Stimulated activated CD4-positive, alpha-beta T cell treated with anti-CD3 and anti-CD28 coated beads, Interleukin-15, amount 100 ng/mL, for 1 hour (primary cell): ENCODE measurements at places on chromosomes 7 and 10.

DNA sequence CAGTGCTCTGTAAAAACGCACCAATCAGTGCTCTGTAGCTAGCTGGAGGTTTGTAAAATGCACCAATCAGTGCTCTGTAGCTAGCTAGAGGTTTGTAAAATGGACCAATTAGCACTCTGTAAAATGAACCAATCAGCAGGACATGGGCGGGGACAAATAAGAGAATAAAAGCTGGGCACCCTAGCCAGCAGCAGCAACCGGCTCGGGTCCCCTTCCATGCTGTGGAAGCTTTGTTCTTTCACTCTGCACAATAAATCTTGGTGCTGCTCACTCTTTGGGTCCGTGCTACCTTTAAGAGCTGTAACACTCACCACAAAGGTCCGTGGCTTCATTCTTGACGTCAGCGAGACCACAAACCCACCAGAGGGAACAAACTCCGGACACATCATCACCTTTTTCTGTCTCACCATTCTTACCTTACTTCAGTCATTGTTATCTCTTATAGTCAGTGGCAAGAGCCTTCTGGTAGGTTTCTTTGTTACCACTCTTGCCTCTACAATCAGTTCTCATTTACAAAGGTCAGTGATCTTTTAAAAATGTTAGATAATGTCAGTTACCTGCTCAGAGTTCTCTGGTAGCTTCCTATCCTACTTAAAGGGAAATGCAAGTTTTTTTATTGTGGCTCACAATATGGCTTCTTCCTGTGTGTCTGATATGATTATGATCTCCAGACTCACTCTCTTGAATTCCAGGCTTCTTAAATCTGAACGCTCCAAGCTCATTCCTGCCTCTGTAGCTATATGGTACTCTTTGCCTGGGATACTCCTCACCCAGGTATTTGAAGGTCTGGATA is 4.5 kb downstream of the STAM start:
- peak; percentile 23 for DNase-seq

- DNase-seq, result no peak
Observed at GRCh38 chr7:29921404-29922010, 68.1 kb downstream of the SCRN1 start.

GRCh38 chr10:2263561-2263960 is 526.2 kb upstream of the ADARB2 start:
- DNase-seq, result no peak

DNA sequence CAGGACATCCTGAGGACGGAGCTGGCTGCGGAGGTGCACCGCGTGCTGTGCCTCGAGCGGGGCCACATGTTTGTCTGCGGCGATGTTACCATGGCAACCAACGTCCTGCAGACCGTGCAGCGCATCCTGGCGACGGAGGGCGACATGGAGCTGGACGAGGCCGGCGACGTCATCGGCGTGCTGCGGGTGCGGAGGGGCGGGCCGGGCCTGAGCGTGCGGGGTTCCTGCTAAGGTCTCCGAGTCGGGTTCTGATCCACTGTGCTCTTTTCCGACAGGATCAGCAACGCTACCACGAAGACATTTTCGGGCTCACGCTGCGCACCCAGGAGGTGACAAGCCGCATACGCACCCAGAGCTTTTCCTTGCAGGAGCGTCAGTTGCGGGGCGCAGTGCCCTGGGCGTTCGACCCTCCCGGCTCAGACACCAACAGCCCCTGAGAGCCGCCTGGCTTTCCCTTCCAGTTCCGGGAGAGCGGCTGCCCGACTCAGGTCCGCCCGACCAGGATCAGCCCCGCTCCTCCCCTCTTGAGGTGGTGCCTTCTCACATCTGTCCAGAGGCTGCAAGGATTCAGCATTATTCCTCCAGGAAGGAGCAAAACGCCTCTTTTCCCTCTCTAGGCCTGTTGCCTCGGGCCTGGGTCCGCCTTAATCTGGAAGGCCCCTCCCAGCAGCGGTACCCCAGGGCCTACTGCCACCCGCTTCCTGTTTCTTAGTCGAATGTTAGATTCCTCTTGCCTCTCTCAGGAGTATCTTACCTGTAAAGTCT is 10.4 kb downstream of the ATG9B start:
- DNase-seq, result peak; percentile 74
